ENCODE measurements at places on chromosomes 6 and 20. TPM values are rescaled to one million over a fixed set of nuclear protein-coding genes. Genes with fewer than 3 reads are reported as not detected.

DNA sequence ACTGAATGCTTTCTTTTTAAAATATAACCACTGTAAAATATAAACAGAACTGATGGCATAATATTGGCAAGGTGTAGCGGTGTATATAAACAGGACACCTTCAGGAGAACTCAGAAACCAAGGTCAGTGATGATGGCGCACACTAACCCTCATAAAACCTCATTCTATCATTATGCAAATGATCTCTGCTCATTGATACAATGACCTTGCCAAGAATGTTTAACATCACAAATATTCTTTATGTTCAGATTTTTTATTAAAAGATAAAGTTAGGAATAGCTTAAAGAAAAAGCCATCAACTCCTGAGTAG, 48.6 kb upstream of the DST start:
- H3K27ac ChIP-seq = peak overlapping the region; percentile 76
- H3K27me3 ChIP-seq = no peaks in the 10 kb centered on the region
- H3K4me1 ChIP-seq = peaks cover 14% of the 10 kb centered on the region
- H3K4me3 ChIP-seq = peak overlapping the region; percentile 42

DNA sequence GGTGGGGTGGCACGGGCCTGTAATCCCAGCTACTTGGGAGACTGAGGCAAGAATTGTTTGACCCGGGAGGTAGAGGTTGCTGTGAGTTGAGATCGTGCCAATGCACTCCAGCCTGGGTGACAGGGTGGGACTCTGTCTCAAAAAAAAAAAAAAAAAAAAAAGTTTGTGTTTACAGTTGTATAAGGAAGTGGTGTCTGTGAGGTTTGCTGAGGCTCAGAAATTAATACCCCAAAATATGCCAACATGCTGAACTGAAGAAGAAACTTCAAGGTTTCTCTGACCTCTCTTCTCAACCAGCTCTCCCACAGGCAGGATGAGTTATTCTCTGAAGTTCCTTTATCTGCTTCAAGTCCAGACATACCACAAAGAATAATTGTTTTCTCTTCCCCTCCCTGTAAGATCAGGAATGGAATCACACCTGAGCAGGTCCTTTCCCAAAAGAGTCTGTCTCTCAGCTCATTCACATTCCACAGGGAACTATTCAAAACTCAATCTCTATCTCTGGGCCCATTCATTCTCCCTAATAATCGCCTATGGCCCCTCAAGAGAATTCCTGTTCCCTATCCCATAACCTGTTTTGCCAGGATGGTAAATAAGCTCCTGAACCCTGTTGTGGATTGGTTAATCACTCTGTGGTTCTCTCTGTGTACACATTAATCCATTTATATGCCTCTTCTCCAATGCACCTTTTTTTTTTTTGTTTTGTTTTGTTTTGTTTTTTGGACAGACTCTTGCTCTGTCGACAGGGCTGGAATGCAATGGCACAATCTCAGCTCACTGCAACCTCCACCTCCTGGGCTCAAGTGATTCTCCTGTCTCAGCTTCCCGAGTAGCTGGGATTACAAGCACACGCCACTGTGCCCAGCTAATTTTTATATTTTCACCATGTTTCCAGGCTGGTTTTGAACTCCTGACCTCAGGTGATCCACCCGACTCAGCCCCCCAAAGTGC, 17.4 kb upstream of the KIFC1 start:
- no peaks in the 10 kb centered on the region for H3K27me3 ChIP-seq
- H3K4me3 ChIP-seq = no peak overlapping the region
- peak overlapping the region; percentile 79 for H3K27ac ChIP-seq
- H3K36me3 ChIP-seq = no peaks in the 10 kb centered on the region
- peaks cover 28% of the 10 kb centered on the region for H3K4me1 ChIP-seq

- H3K27ac ChIP-seq = no peak overlapping the region
- DNase-seq = no peak
- H3K27me3 ChIP-seq = no peaks in the 10 kb centered on the region
- no peaks in the 10 kb centered on the region for H3K4me1 ChIP-seq
- no peaks in the 10 kb centered on the region for H3K36me3 ChIP-seq
Observed at GRCh38 chr6:17179530-17180073, 77.8 kb downstream of the STMND1 start.

DNA sequence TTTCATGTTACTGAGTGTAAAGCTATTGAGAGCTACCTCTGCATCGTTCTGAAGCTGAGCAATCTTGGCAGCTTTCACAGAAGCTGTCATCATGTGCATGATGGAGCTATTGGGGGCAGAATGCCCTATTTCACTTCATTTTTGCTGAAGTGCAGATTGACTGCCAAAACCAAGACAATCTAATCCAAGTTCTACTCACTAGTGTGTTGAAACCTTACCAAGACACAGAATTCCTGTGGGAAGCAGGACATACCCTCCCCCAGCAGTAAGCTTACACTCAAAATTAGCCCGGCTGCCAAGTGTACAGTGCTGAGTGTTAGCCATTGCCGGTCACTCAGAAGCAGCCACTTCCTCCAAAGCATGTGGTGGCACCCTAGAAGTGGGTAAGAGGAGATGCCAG, 177.3 kb upstream of the TENT5A start:
- H3K27ac ChIP-seq = no peak overlapping the region
- no peak for DNase-seq
- H3K4me1 ChIP-seq = no peaks in the 10 kb centered on the region
- no peaks in the 10 kb centered on the region for H3K27me3 ChIP-seq

DNA sequence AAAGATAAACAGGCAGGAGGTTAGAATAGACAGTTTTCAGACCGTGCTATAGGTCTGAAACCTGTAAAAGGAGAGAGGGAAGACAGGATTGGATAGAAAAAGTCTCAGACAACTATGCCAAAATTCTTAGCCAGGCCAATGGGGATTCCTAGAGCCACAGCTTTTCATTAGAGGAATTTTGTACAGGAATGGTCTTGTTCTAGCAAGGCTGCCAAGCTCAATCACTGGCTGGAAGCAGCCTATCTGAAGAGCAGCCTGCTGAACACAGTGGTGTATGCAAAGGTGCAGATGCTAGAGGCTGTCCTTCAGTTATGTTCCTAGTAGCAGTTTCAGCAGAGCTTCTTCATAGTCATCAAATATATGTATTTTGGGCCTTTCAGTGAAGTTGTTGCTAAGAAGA, 313.1 kb downstream of the GRIK2 start:
- no peaks in the 10 kb centered on the region for H3K36me3 ChIP-seq
- no peak overlapping the region for H3K27ac ChIP-seq
- no peaks in the 10 kb centered on the region for H3K4me1 ChIP-seq
- H3K4me3 ChIP-seq = no peak overlapping the region
- H3K27me3 ChIP-seq = no peaks in the 10 kb centered on the region
- DNase-seq = no peak

GRCh38 chr20:63864545-63864977, 509 bp upstream of the TPD52L2 start:
- H3K36me3 ChIP-seq = peaks cover 32% of the 10 kb centered on the region
- H3K4me1 ChIP-seq = peaks cover 32% of the 10 kb centered on the region
- peak overlapping the region; percentile 65 for H3K4me3 ChIP-seq
- H3K27ac ChIP-seq = peak overlapping the region; percentile 96
- H3K27me3 ChIP-seq = no peaks in the 10 kb centered on the region
- DNase-seq = no peak

DNA sequence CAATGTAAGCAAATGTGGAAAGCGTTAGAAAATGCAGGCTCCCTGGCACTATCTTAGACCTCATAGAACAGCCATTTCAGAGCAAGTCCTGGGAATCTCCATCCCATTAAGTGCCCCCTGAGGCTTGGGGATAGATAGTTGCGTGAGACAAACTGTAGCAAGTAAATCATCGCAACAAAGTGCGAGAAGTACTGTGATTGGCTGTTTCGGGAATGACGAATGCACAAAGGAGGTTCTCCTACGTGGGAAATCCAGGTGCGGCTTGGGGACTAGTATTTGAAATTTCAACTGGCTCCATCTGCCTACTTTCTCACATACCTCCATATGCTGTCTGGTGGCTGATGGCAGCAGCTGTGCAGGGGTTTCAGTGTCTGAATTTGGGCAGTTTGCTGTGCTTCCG, 84.5 kb downstream of the PLEKHG1 start:
- H3K36me3 ChIP-seq = no peaks in the 10 kb centered on the region
- peak overlapping the region; percentile 45 for H3K4me3 ChIP-seq
- peaks cover 35% of the 10 kb centered on the region for H3K4me1 ChIP-seq

DNA sequence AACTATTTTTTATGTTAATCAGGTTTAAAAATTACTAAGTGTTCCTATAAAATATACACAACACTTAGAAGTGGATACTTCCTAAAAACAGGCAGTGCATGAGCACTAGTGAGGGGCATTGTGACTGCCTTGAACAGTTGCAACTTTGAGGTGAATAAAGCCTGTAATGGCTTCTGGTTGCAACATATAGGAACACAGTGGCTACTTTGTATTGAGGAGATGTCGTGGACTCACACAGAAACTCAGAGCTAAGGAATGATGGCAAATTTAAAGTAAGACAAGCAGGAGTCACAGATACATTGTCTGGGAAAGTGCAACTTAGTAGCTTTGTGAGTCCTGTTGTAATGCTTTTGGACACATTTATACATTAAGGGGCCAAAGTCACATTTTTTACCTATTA, 861 bp upstream of the HLA-A start:
- peak overlapping the region; percentile 57 for H3K4me3 ChIP-seq
- H3K27ac ChIP-seq = peak overlapping the region; percentile 85
- peaks cover 4% of the 10 kb centered on the region for H3K36me3 ChIP-seq
- no peak for DNase-seq
- H3K4me1 ChIP-seq = no peaks in the 10 kb centered on the region

GRCh38 chr6:747921-748320, 55.0 kb upstream of the EXOC2 start:
- peak overlapping the region; percentile 46 for H3K27ac ChIP-seq
- H3K4me1 ChIP-seq = peaks cover 6% of the 10 kb centered on the region
- DNase-seq = no peak
- H3K36me3 ChIP-seq = no peaks in the 10 kb centered on the region
- no peaks in the 10 kb centered on the region for H3K27me3 ChIP-seq
- no peak overlapping the region for H3K4me3 ChIP-seq

DNA sequence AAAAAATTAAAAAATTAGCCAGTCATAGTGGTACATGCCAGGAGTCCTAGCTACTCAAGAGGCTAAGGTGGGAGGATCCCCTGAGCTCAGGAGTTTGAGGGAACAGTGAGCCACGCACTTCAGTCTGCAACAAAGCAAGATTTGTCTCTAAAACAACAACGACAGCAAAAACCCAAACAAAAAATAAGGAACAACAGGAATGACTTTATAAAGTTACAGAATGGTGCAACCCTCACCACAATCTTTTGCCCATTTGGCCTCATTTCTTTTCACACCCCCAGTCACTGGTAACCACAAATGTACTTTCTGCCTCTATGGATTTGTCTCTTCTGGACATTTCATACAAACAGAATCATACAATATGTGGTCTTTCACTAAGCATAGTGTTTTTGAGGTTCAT, 16.7 kb upstream of the ZFAND3 start:
- no peak overlapping the region for H3K4me3 ChIP-seq
- peaks cover 6% of the 10 kb centered on the region for H3K4me1 ChIP-seq
- H3K36me3 ChIP-seq = no peaks in the 10 kb centered on the region
- H3K27ac ChIP-seq = no peak overlapping the region

DNA sequence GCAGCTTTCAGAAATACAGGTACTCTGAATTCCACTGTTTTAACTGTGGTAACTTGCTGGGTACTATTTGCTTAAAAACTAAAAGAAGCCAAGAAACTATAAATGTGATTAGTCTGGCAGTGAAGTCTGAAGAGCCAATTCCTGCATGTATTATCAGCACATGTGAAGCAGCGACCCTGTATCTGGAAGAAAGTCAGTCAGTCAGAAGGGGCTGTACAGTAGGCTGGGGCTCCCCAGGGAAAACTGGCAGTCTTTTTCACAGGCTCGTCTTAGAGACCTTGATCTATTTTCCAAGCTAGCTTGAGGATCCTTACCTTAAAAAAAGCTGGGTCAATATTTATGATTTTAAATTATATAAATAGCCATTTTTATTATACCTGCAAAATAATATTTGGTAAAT, 104.9 kb downstream of the PDSS2 start:
- no peak overlapping the region for H3K27ac ChIP-seq
- DNase-seq = no peak
- no peaks in the 10 kb centered on the region for H3K27me3 ChIP-seq
- H3K4me3 ChIP-seq = no peak overlapping the region
- no peaks in the 10 kb centered on the region for H3K4me1 ChIP-seq

- H3K4me1 ChIP-seq = peaks cover 45% of the 10 kb centered on the region
- DNase-seq = no peak
- H3K36me3 ChIP-seq = no peaks in the 10 kb centered on the region
- no peak overlapping the region for H3K27ac ChIP-seq
- no peak overlapping the region for H3K4me3 ChIP-seq
- no peaks in the 10 kb centered on the region for H3K27me3 ChIP-seq
Observed at GRCh38 chr6:25053875-25054371, 118.2 kb upstream of the RIPOR2 start.

GRCh38 chr6:4322846-4323309, 187.5 kb upstream of the ECI2 start:
- no peaks in the 10 kb centered on the region for H3K36me3 ChIP-seq
- no peak overlapping the region for H3K27ac ChIP-seq
- H3K4me1 ChIP-seq = peaks cover 24% of the 10 kb centered on the region
- DNase-seq = no peak

GRCh38 chr6:110093981-110094380, 85.5 kb downstream of the WASF1 start:
- no peak overlapping the region for H3K4me3 ChIP-seq
- H3K27ac ChIP-seq = no peak overlapping the region
- no peaks in the 10 kb centered on the region for H3K36me3 ChIP-seq
- H3K4me1 ChIP-seq = peaks cover 22% of the 10 kb centered on the region
- no peak for DNase-seq

GRCh38 chr6:162773996-162774395, 46.2 kb downstream of the PACRG start:
- no peaks in the 10 kb centered on the region for H3K4me1 ChIP-seq
- no peak overlapping the region for H3K27ac ChIP-seq
- no peaks in the 10 kb centered on the region for H3K27me3 ChIP-seq
- H3K36me3 ChIP-seq = no peaks in the 10 kb centered on the region
- DNase-seq = no peak
- no peak overlapping the region for H3K4me3 ChIP-seq

GRCh38 chr6:51854876-51855275, 232.5 kb downstream of the PKHD1 start:
- no peaks in the 10 kb centered on the region for H3K36me3 ChIP-seq
- H3K27ac ChIP-seq = no peak overlapping the region
- H3K27me3 ChIP-seq = no peaks in the 10 kb centered on the region
- no peak for DNase-seq
- no peak overlapping the region for H3K4me3 ChIP-seq

DNA sequence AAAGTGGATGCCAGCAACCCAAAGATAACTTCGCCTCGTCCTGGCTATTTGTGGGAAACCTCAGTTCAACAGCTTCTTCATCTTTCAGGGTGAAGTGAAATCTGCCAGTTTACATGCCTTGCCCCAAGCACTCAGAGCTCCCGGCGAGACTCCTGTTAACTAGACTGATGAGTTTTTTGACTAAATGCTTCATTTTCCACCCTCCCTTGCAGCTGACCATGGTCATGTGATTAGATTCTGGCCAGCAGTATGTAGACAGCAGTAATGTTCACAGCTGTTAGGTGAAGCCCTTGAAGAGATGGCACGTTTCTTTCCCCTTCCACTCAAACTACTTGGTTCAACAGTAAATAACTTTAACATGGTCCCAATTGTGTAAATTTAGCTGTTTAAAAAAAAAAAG, 718.8 kb upstream of the FLRT3 start:
- H3K36me3 ChIP-seq = no peaks in the 10 kb centered on the region
- no peak for DNase-seq
- H3K4me3 ChIP-seq = no peak overlapping the region
- no peak overlapping the region for H3K27ac ChIP-seq
- H3K4me1 ChIP-seq = no peaks in the 10 kb centered on the region

GRCh38 chr6:55578537-55579363, at the start of gene HMGCLL1:
HMGCLL1 (minus strand) TSS chr6:55579192; CDS start chr6:55579055, 137 bp downstream.
- no peak within 1 kb of the TSS for H3K27ac ChIP-seq
- peak; percentile 50 for DNase-seq
- peaks cover 3% of the 10 kb centered on the region for H3K27me3 ChIP-seq
- H3K36me3 ChIP-seq = no peaks in the 10 kb centered on the region
- H3K4me3 ChIP-seq = peak within 1 kb of the TSS; percentile 51

Gene WASF1
- total RNA-seq = 4.3 TPM

Gene SMOC2
- total RNA-seq = 12.6 TPM

Gene SLC24A3
- total RNA-seq = 7.9 TPM

Gene SLC26A8
- total RNA-seq = 1.2 TPM

Gene CST2
- not detected for total RNA-seq

Measured in lower lobe of right lung (tissue), 2 donors.